ENCODE measurements at places on chromosomes 5 and 9.
A peak's percentile ranks its signal among the peaks of the same experiment; 100 is the strongest.

- no peak for DNase-seq
These were observed 11.3 kb downstream of the CTXN3 start for GRCh38 chr5:127660047-127660733.

DNA sequence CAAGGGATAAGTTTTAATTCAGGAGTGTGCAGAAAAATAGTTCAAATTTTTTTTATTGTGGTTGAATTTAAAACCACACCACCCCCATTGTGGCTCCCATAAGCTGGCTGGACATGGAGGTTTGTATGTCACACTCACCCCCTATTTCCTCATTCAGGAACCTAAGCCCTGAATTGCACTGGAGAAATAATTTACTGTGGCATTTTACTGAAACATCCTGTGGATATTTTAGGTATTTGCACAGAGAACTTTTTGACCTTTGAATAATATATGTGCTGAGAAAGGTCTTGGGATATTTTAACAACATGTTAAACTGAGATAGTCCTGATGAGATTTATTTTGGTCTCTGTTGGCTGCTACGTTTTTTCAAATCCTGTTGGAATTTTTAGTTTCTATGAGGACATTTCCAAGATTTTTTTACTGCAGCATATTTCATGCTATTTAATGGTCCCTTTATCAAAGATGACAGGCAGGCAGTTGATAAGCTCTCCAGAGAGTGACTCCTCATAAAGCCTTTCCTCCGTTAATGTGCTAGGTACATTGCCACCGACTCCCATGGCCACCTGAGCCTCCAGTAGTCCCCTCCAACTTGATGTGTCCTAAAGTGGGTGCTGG is 51.2 kb upstream of the PALM2AKAP2 start:
- DNase-seq = no peak

GRCh38 chr5:76425928-76426804 is 23.1 kb downstream of the IQGAP2 start:
- DNase-seq = no peak

DNA sequence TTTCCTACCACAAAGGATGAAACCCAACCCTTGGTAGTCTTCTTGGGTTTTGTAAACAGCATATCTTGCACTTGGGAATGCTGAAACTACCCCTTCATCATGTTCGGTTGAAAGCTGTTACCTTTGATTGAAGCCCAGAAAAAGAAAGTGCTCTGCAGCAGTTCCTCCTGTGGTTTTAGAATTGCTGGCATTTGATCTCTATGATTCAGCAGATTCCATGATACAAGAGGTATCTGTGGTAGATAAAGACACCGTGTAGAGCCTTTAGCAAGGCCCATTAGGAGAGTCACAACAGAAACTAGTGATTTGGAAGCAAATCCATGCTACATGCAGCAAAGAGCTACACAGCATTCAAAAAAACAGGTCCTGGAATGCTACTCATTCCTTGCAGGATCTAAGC is 557.0 kb downstream of the TLE1 start:
- no peak for DNase-seq

GRCh38 chr5:127599847-127600246 is 49.0 kb upstream of the CTXN3 start:
- no peak for DNase-seq

- DNase-seq = no peak
These were observed 98.4 kb downstream of the ZNF354C start for GRCh38 chr5:179158556-179158955.

DNA sequence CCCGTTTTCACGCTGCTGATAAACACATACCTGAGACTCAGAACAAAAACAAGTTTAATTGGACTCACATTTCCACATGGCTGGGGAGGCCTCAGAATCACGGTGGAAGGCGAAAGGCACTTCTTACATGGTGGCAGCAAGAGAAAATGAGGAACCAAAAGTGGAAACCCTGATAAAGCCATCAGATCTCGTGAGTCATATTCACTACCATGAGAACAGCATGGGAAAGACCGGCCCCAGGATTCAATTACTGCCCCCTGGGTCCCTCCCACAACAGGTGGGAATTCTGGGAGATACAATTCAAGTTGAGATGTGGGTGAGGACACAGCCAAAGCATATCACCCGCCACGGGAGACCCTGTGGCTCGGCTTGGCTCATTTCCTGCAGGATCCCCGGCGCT is 20.2 kb downstream of the EXD3 start:
- DNase-seq = no peak

- no peak for DNase-seq
These were observed 15.9 kb downstream of the OR2Y1 start for GRCh38 chr5:180723936-180724335.

- peak; percentile 89 for DNase-seq
These were observed 278.8 kb downstream of the ENC1 start for GRCh38 chr5:74361406-74362358.

GRCh38 chr5:9733486-9733885 is 103.3 kb upstream of the TAS2R1 start:
- no peak for DNase-seq

DNA sequence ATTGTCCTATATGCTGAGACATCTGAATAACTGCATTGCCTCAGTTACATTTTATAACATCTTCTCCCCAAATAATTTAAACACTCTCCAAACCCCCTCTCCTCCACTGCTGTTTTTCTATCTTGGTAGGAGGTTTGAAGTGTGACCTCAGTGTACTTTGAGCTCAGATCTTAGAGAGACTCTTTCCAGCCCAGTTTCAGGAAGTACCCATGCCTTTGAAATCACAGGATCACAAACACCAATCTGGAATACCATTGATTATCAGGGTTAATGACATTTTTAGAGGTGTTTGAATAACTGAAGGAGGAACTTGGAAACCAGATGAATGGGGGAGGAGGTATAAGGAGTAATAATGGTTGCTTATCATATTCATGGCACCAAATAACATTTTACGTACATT is 93.2 kb downstream of the GCNT1 start:
- DNase-seq = no peak

- peak; percentile 48 for DNase-seq
These were observed 377.0 kb downstream of the GLIS3 start for GRCh38 chr9:3922846-3923245.

DNA sequence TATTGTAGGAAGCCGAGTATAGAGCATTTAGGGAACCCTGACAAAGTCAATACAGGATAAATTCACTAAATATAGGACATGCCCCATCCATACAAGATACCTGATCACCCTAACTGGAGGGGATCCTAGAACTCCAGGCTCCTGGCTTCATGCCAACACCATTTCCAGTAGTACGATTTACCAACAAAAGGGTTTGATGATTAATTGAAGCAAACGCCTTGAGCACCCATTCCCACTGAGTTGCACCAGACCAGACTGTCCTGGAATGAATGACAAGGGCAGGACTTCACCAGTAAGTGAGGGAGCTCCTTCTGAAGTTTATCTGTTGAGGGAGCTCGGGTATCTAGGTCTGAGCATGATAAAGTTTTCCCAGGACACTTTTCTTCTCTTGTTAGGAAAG is 327.2 kb upstream of the MSX2 start:
- no peak for DNase-seq

DNA sequence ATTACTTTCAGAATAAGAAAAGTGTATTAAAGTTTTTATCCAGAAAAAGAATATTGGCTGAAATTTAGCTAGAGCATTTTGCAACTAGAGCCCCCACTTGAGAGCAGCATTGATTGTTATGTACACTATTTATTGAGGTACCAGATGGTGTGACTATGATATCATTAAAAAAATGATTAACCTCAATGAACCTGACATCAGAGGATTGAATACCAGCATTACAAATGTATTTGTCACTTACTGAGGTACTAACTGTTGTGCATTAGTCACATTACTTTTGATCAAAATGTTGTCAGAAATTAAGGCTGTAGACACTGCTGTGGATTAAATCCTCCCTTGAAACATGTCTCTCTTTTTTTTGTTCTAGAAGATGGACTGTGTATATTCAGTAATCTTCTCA is 127.8 kb upstream of the DHFR start:
- DNase-seq = no peak

GRCh38 chr5:171816666-171817065 is 31.0 kb downstream of the SMIM23 start:
- DNase-seq = no peak

GRCh38 chr5:16849775-16850174 is 86.3 kb downstream of the MYO10 start:
- no peak for DNase-seq

GRCh38 chr9:133120501-133121197 is 391 bp downstream of the RALGDS start:
- no peak for DNase-seq

- no peak for DNase-seq
These were observed 8.1 kb downstream of the CCDC180 start for GRCh38 chr9:97315550-97315949.

- peak; percentile 74 for DNase-seq
These were observed 43.1 kb downstream of the BOD1 start for GRCh38 chr5:173573126-173573960.

GRCh38 chr9:135705376-135705775 is 3.4 kb downstream of the KCNT1 start:
- no peak for DNase-seq

DNA sequence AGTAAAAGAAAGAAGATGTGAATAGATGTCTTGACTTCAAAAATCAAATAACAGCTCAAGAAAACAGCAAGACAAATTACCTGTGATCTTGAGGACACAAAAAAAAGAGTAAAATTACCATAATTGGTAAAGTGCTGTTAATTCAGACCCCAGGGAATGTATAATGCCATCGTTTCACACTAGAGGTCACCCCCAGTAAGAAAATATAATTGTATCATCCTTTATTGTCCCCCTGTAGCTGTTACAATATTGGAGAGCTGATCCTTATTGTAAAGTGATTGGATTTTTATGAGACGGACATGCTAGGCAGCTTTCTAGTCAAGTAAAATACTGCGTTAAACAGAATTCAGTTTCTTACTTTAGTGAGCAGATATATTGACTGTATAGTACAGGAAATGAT is 377.0 kb downstream of the TLE1 start:
- no peak for DNase-seq

- DNase-seq = no peak
These were observed 77.0 kb upstream of the PLPP6 start for GRCh38 chr9:4585135-4585534.

GRCh38 chr5:58872670-58873273 is 289.9 kb downstream of the RAB3C start:
- no peak for DNase-seq

DNA sequence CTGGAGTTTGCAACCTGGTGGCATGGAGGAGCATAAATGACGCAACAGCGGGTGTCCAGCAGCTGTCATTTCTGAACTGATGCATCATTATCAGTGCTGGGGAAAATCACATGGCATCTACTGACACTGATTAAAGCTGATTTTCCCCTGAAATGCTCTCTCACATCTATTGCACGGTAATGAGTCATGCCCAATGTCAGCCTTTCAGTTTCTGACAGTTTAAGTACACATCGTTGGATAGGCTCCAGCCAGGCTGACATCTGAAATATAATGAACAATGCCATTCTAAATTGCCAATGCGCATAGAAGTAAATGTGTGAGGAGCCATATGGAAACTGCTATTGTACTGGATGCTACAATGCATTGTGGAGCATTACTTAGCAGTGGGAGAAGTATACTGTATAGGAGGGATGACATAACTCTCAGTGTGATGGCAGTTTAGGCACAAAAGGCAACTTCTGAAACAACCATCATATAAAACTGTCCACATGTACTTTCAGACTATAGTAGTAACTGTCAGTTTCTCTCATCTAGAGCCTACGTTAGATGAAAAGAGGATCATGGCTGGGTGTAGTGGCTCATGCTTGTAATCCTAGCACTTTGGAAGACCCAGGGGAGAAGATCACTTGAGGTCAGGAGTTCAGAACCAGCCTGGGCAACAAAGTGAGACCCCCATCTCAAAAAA is 389.3 kb upstream of the DMAC1 start:
- DNase-seq = no peak

DNA sequence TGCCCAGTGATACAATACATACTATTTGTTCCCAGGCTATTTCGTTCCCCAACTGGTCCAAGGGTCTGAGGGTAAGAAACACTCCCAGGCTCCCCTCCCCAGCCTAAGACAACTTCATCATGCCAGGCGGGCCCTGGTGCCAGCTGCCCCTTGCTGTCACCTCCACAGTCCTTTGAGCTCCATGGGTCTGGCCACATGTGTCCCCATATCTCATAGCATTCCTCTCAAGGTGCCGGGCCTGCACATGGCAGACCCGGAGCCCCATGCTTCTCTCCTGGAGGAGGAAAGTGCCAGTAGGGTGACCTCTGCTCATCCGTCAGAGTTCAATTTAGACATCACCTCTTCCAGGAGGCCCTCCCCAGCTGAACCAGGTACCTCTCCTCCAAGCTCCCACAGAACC is 120.5 kb downstream of the C5orf15 start:
- DNase-seq = no peak

GRCh38 chr5:107285772-107286171 is 385.0 kb downstream of the EFNA5 start:
- no peak for DNase-seq

DNA sequence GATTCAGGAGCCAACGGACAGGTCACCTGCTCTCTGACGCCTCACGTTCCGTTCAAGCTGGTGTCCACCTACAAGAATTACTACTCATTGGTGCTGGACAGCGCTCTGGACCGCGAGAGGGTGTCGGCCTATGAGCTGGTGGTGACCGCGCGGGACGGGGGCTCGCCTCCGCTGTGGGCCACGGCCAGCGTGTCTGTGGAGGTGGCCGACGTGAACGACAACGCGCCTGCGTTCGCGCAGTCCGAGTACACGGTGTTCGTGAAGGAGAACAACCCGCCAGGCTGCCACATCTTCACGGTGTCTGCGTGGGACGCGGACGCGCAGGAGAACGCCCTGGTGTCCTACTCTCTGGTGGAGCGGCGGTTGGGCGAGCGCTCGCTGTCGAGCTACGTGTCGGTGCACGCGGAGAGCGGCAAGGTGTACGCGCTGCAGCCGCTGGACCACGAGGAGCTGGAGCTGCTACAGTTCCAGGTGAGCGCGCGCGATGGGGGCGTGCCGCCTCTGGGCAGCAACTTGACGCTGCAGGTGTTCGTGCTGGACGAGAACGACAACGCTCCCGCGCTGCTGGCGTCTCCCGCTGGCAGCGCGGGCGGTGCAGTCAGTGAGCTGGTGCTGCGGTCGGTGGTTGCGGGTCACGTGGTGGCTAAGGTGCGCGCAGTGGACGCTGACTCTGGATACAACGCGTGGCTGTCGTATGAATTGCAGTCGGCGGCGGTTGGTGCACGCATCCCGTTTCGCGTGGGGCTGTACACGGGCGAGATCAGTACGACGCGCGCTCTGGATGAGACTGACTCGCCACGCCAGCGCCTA is 1.7 kb downstream of the PCDHA10 start:
- DNase-seq = no peak

DNA sequence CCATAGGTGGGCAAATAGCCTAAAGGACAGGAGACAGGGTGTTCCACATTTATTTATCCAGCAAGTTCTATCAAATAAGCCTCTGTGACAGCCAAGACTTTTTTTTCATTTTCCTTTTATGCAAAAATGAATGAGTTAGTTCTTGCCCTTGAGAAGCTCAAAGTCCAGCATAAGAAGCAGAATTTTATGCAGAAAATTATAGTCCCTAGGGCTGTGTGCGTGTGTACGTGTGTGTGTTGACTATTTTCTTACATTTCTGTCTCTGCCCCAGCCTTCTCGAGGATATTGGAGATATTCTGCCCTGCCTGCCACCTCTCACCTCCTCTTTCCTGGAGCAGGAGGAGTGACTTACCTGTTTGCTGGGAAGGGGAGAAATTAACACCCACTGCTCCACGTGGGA is 221.9 kb downstream of the SREK1 start:
- no peak for DNase-seq
